NCI-H446 treated with DMSO at 0.1 percent for 48 hours (cell line): ENCODE measurements at places on chromosomes 13 and 19.

DNA sequence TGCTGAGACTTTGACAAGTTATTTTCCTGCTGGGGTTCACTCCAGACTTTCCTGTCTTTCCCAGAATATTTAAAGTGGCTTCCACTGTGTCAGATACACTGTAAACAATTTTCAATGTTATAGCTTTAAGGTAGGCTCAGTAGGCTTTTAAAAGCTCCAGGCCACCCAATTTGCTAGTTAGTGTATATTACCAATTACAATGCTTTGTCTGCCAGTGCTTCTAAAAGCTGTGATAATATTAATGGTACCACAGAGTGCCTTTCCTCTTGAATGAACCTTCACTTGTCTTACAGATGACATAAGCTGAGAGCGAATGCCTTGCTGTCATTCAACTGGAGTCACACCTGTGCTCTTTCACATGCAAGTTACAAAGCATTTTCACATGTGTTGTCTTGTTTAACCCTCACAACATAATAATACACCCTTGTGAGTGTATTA is 239.7 kb upstream of the HTR2A start:
- no peak for DNase-seq

DNA sequence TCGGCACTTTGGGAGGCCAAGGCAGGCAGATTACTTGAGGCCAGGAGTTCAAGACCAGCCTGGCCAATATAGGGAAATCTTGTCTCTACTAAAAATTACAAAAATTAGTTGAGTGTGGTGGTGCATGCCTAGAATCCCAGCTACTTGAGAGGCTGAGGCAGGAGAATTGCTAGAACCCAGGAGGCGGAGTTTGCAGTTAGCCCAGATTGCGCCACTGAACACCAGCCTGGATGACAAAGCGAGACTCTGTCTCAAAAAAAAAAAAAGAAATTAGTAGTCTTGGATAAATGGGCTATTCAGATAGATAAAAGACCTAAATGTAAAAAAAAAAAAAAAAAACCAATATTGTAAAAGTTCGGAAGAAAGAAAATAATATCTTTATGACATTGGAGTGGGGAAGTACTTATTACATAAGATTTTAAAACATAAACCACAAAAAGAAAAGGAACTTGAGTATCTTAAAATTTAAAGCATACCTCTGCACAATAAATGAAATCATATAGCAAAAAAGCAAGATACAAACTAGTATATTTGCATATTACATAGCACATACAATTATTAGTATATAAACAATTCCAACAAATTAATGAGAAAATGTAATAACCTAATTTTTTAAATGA is 26.7 kb upstream of the RNASEH2B start:
- DNase-seq, result no peak

GRCh38 chr19:46678110-46678732 is 17.2 kb upstream of the DACT3 start:
- DNase-seq, result no peak

- no peak for DNase-seq
Measured at GRCh38 chr13:113926951-113927660, 46.8 kb downstream of the C13orf46 start.

DNA sequence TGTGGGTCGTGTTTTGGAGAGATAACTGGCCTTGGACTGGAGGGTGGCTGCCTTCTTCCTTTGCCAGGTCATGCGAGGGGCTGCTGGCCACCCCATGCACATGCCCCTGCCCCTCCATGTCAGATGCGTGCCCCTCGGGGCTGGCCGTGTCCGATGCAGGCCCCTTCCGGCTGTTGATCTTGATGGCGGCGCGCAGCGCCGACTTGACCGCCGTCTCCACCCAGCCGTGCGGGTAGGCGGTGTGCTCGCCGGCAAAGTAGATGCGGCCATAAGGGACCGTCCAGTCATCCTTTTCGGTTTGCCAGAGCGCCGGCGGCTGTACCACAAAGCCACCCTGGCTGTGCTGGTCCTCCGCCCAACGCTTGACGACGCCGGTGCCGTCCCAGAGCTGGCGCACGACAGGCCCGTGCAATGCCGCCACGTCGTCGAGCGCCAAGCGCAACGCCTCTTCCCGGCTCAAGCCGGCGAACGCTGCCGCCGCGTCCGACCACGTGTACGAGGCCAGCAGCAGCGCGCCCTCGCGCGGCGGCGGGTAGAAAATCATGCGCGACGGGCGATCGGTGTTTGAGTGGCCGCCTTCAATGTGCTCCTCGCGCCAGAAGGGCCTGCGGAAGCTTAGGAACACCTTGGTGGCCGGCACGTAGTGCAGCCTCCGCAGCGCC is 6.9 kb downstream of the IL4I1 start:
- no peak for DNase-seq

- no peak for DNase-seq
Measured at GRCh38 chr19:34953092-34953491, 10.9 kb downstream of the ZNF792 start.

DNA sequence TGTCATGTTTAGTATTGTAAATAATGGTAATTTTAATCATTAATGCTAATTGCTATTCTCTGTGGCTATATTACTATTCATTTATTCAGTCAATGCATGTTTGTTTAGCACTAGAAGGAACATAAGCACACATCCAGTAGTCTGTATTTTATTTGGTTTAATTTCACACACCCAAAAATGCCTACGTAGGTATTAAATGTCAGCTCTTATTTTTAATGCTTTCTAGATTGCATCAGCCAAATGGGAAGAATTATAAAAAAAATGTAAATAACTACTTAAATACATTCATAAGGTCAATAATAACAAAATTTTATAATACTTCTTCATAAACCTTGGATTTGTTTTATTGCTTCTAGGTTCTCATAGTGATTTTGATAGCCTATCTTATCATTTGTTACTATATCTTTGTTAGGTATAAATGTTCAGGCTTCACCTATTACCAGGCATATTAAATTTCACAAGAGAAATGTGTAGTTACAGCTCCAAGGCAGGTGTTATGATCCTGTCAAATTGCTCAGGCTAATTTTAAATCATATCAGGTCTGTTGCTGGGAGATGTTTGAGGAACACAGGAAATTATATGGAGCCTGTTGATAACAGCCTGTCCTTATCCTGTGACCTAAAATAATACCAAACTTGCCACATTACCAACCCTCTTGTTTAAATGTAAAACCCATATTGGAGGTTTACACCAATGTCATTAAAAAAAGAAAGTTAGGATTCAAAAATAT is 34.4 kb downstream of the ITGBL1 start:
- no peak for DNase-seq
